ENCODE measurements at places on chromosomes 5 and 9.
A peak's percentile ranks its signal among the peaks of the same experiment; 100 is the strongest.

GRCh38 chr5:56761151-56761885, 54.0 kb upstream of the MAP3K1 start:
- no peak for DNase-seq

- DNase-seq = peak; percentile 93
Measured at GRCh38 chr9:78620764-78621163, 323.8 kb downstream of the PSAT1 start.

- DNase-seq = no peak
Measured at GRCh38 chr5:424301-425110, 18.5 kb upstream of the EXOC3 start.

- DNase-seq = no peak
Measured at GRCh38 chr9:112971415-112971814, 40.6 kb downstream of the ZNF883 start.

DNA sequence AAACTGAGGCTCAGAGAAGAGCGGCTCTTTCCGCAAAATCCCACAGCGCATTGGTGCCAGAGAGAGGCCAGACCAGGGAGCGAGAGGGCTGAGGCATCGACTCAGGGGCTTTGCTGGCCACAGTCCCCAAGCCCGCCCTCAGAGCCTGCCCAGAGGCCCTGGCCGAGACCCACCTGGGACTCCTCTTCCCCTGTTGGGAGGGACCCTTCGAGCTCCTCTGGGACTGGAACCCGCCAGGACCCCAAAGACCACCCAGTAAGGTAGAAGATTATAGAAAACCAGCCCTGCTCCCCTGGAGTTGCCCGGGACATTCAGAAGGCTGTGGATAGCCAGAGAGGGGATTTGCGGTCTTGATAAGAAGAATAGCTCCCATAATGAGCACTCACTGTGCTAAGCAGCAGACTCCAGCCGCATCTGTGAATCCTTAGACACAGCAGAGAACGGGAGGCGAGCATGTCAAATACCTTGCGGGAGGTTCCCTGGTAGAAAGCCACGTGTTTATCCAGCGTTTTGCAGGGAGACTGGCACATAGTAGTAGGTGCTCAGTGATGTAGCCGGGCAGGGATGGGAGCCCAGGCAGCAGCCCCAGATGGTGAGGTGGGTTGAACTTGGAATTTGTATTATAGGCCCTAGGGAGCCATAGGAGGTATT, 651 bp upstream of the AK1 start:
- DNase-seq = no peak

DNA sequence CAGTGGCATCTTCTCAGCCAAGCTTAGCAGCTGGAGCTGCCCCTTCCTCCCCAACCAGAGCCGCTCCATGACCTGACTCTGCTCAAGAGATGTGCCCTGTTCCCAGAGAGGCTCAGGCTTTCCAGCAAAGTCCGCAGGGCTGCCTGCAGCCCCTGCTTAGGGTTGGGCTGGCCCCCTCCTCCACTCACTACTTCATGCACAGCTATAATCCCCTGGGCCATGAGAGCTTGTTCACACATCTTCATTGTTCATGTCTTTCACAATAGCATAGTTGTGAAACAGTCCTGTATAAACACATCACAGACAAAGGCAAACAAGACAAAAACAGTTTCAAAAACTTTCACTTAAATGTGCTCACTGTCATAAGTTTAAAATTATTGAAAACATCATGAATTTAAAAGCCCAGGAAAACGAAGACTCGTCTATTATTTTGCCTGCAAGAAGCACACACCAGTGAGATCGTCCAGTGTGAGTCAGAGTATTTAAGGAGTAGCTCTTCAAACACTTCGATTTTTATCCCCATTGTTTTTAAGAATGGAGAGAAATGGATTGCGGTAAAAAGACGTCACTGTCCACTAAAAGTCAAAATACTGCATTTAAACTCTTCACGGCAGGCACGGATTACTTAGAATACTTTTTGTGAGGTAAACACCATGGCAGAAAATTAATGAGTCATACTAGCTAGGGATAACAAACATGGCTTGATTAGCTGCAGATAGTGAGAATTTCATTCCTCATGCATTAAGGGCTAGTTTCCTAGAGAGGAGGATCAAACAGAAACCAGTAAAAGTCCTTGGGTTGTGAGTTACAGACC, 40.7 kb upstream of the S1PR3 start:
- DNase-seq = peak; percentile 49

DNA sequence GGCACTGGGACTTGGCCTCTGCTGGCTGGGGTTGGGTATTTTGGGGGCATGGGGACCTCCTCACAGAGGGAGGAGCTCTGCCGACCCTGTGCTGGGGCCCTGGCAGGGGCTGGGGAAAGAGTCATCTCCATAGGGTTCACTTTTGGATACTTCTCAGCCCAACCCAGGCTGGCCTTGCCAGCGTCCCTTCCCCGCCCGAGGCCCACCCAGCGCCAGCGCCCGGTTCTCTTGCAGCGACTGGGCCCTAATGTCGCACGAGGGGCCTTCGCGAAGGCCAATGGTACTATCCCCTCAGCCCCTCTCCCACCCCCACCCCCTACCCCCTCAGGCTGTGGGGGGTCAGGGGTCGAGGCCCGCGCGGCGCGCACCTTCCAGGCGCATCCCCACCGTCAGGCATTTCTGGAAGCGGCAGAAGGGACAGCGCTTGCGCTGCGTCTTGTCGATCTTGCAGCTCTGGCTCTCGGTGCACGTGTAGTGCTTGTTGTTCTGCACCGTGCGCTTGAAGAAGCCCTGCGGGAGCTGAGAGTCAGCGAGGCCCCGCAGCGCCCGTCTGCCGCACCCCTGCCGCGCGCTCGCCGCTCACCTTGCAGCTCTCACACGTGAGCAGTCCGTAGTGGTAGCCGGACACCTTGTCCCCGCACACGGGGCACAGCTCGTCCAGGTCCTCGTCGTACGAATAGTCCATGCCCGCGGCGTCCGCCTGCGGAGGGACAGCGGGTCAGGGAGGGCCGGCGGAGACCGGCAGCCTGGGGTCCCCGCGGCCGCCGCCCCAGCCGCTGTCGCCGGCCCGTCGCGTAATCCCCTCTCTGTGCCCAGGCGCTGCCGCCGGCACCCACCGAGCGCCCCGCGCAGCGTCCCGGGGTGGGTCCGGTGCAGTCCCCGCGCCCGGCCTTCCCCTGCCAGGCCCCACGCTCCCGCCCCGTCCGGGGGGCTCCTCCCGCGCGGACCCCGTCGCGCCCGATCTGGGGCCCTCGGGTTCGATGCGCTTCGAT, 4.2 kb downstream of the NR5A1 start:
- DNase-seq = no peak

DNA sequence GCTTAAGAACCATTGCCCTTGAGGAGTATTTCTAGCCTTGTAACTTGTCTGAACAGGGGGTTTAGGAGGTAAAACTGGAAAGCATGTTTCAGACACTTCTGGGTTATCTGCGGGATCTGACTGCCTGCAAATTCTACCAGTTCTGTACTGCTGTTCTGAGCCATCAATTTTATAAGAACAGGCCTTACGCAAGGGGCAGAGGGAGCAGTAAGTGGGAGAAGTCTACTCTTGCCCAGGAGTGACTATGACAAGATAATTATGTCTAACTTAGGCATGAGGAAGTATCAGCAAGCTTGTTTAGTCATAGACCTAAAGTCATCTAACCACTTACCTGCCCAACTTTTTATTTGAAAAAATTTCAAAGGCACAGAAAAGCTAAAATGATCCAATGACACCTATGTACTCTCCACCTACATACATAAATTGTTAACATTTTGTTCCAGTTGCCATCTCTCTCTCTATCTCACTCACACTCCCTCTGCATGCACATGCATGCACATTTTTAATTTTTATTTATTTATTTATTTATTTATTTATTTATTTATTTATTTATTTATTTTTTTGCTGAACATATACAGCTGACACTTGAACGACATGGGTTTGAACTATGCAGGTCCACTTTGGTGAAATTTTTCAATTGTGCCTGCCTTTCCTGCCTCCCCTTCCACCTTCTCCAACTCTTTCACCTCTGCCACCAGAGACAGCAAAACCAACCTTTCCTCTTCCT, 18.4 kb upstream of the DEPDC1B start:
- DNase-seq = no peak

DNA sequence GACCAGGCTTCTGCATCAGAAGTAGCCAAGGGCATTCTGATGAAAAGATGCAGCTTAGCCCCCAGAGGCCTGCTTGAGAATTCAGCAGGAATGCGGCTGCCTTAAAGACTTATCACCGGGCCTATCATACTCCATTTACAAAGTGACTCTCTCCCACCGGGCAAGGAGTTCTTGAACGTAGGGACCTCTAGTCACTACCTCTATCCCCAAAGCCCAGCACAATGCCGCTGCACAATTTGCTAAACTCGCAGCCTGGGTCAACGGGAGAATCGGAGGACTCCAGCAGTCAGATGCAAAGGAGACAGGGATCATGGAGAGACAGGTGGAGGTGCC, 661 bp downstream of the PDCL start:
- peak; percentile 42 for DNase-seq

DNA sequence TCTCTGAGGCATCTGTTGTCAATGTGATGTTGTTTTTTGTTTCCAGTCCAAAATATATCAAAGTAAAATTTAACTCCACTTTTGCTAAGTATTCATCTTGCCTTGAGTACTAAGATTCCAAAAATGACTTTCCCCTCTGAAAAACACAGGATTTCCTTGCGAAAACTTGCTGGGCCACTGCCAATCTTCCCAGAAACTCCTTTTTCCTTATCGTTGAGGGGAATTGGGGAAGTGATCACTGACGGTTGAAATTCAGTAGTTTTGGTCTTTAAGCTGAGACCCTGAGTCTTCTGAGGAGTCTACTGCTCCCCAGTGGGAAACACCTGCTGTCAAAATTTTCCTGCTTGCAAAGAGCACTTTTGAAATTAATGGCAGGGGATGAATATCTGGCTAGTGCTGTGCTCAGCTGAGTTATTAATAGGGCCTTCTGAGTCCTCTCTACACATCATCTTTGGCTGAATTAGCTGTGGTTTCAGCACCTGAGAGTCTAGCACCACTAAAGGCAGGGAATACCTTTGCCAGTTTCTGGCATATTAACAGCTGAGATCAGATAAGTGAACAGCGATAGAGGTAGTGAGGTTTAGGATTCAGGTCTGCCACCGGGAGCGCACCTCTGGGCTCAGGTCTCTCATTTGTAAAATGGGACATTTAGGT, 18.0 kb downstream of the TLR4 start:
- no peak for DNase-seq

All from fibroblast of skin of right biceps (primary cell).